ENCODE measurements at places on chromosomes 13 and 19.

DNA sequence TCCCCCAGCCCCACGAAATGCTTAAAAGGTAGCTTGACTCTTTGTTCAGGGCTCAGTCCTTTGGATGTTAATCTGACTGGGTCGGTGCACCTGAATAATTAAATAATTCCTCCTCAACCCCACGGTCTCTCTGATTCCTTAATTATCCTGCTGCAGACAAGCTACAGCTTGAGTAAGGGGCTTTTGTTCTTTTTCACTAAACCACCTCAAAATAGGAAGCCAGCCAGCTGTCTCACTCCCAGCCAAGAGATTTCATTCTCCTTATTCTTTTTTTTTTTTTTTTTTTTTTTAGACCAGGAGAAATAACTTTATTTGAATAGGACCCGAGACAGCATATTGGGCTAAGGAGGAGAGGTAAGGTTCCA lies 7.9 kb upstream of the FCGBP start:
- no peak for ATAC-seq

GRCh38 chr13:77857531-77858209 lies 61.0 kb downstream of the EDNRB start:
- ATAC-seq, result no peak

DNA sequence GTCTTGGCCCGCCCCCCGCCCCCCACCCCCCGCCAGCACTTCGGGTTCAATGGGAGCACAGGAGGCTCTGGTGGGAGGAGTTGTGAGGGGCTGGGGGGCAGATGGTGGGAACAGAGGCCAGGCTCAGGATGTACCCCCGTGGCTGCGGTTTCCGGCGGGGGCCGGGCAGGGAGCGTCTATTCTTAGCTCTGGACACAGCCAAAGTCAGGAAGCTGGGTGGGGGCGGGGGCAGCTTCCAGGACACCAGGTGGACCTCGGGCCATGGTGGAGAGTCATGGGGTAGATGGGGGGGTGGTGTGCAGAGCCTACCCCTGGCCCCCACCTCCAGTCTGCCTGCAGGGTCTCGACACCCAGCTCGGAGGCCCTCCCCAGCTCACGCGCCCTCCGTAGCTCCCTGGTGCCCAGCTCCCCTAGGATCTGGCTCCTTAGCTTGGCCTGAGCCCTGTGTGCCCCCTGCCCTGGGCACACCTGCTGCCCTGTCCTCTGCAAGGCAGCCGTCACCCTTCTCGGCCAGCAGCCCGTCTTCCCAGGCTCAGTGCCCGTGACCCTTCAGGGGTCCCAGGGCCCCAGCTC lies 2.2 kb upstream of the TBXA2R start:
- ATAC-seq, result no peak

DNA sequence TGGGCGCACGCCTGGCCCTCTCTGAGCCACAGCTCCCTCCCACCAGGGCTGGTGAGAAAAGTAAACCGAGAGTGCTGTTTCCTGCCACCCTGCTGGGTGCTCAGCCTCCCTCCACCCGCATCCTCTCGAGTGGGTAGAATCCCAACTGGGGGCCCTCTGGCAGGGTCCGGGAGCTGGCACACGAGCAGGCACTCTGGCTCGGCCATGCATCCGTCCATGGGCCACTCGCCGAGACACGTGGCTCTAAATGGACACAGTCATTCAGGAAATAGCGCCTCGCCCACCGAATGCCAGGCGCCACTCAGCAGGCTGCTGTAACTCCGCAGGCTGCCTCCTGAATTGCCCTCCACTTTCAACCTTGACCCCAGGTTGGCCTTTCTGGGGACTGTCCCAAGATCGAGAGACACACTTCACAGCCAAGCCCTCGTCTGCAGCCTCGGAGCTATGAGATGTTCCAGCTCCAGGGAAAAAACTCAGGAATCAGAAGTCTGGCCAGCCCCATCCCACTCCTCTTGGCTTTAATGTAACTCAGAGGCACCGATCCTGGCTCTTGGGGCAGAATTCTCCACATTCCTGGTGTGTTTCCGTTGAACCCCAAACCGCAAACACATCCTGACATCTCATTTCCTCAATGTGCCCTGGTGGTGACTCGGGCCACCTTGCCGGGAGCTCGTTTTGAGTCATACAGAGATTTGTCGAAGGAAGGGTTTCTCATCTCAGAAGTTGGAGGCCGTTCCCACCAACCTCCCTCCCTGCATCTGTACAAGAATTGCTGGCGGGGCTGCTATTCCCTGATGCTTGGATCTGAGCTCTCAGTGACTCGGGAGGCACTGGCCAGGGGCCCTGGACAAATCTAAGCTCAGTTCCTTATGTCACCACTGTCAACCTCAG lies 14.1 kb downstream of the KLF2 start:
- ATAC-seq, result peak; percentile 9

DNA sequence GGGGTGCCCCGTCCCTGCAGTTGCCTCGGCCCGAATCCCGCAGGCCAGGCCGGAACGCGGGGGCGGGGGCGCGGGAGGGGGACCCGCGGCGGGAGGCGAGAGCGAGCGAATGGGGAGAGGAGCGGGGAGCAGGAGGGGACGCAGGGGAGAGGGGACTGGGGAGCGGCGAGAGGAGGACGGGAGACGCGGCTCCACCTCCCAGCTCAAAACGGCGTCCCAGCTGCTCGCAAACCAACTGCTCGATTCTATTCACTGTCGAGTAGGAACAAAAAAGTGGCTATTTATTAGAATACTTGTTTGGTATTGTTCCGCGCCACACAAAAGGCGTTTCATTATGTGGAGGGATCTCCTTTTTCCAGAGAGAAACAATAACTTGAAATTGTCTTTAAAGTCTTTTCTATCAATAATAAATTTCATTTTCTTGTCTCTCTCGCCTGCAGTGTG lies 10.6 kb upstream of the SOX1 start:
- ATAC-seq, result no peak

GRCh38 chr19:49844138-49845095 lies 6.5 kb upstream of the PTOV1 start:
- no peak for ATAC-seq

DNA sequence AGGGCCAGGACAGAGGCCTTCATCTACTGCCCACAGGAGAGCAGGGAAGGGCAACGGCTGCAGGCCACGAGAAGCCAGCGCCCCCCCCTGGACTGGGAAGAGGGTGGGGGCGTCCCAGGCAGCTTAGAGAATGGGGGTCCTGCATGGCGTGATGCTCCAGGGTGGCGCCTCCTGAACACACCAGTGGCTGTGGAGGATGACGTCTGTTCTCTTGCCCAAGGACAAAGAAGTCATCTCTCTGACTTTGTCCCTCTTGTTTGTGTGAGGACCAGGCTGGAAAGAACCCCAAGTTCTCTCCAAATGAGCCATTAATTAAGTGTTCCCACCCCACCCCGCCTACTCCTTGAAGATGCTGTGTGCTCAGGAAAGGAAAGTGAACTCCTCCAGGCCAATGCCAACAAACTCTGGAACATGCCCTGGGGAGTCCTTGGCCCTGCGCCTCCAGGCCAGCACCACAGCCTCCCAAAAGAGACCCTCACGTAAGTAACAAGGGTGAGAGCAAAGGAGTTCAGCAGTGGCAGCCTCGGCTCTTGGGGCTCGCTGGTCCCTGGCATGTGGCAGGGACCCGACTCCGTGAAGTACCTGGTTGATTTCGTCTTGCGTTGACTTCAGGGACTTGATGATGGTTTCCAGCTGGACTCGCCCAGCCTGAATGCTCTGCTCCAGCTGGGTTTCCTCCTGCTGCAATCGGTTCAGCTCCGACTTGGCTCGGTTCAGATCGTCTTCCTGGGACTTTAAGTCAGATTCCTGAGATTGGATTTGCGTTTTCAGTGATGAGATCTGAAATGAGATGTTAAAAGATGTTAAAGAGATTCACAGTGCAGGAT lies 68.4 kb downstream of the EPS15L1 start:
- peak; percentile 84 for ATAC-seq
